ENCODE measurements at places on chromosomes 5 and 9. TPM values are rescaled to one million over a fixed set of nuclear protein-coding genes. Genes with fewer than 3 reads are reported as not detected.

The SARDH gene
- total RNA-seq = 1.3 TPM

The EGR1 gene
- 66.8 TPM for total RNA-seq

The OR1J2 gene
- not detected for total RNA-seq

The PCA3 gene
- not detected for total RNA-seq

The DMRT3 gene
- 0.16 TPM for total RNA-seq

DNA sequence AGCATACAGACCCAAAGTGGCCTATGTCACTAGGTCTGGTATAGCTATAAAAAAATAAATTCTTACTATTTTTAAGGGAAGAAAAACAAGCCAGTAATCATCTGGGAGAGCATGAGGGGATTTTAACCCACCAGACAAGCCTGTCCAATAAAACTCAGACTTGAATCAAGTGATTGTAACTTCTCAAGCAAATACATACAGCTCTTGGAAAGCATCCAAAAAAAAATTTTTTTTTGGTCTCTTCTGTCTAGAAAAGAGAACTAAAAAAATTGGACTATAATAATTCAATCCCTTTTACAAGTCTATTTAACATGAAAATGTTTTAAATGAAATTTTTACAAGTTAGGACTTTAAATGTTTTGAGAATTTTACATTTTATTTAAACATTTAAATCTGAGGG lies 61.7 kb downstream of the FBXL17 start:
- DNase-seq = no peak

- DNase-seq = no peak
These were observed 262.1 kb downstream of the ENC1 start for GRCh38 chr5:74378464-74378863.

DNA sequence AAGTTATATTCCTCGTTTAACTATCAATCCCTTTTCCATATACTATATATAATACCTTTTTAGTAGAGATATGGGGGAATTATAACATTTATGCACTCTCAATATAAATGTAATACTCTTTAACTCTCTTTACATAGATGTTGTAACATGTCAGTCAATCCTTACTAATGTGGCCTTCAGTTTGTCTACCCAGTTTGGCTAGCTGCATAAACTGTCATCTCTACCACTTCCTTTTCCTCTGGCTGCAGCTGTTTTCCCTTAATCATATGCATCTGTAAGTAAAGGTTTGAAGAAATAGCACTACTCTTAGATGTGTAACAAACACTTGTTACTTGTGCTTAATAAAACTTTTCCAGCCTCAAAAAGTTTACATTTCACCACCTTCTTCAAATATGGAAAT lies 13.4 kb downstream of the ABHD17B start:
- no peak for DNase-seq

- no peak for DNase-seq
These were observed 938 bp downstream of the LPAR1 start for GRCh38 chr9:111037356-111037707.

- DNase-seq = no peak
These were observed 7.9 kb upstream of the TRIM7 start for GRCh38 chr5:181212934-181213333.

DNA sequence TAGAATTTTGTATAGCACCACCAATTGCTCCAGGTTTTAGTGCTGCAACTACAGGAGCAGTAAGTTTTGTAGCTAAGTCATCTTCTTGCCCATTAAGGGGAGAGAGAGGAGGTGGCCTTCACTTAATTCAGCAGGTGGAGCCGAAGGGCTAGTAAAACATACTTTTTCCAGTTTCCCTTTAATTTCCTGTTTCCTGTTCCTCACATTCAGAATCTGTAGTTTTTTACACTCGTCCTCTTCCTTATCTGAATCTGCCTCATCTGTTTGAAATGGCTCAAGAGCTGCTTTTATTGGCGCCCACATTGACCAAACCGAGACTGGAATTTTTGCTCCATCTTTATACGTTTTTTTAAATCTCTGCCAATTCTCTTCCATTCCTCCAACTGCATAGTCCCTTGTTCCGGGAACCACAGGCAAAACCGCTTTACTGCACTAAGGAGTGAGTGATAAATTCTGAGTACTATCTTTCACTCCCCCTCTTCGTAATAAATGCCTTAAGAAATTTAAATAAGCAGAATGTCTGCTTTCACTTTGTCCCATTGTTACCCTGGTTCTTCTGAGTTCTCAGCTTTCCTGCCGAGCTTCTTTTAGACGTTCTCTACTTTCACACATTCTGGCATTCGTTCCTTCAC lies 133.9 kb downstream of the DROSHA start:
- no peak for DNase-seq

Measured in cardiac septum (tissue), 1 donor.